ENCODE measurements at places on chromosomes 5 and 9.

- DNase-seq, result no peak
These were observed 12.6 kb downstream of the JAK2 start for GRCh38 chr9:4997631-4998030.

DNA sequence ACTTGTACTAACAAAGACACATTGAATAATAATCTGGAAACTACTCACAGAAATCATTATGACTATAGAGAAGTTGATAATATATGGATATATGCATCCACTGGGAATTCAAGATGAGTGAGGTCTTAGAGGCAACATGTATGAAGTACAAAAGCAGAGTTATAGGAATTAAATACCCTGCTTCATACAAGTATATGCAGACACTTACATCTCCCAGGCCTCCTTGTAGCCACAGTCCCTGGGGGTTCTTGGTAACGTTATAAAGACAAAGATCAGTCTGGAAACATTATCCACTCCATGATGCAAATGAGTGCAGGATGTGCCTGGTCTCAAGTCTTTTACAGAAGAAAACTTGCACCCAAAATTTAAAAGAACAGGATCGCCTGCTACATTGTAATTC, 92.4 kb upstream of the ANXA1 start:
- no peak for DNase-seq

GRCh38 chr9:20476912-20477521, 145.3 kb downstream of the MLLT3 start:
- peak; percentile 30 for DNase-seq

GRCh38 chr5:57420801-57421200, 61.8 kb downstream of the ACTBL2 start:
- DNase-seq, result no peak

- DNase-seq, result no peak
These were observed 42.3 kb downstream of the LHFPL2 start for GRCh38 chr5:78606241-78606640.

- peak; percentile 12 for DNase-seq
These were observed 2.4 kb downstream of the ATG12 start for GRCh38 chr5:115838885-115839518.

- no peak for DNase-seq
These were observed 38.1 kb downstream of the PBX3 start for GRCh38 chr9:125785248-125785751.

DNA sequence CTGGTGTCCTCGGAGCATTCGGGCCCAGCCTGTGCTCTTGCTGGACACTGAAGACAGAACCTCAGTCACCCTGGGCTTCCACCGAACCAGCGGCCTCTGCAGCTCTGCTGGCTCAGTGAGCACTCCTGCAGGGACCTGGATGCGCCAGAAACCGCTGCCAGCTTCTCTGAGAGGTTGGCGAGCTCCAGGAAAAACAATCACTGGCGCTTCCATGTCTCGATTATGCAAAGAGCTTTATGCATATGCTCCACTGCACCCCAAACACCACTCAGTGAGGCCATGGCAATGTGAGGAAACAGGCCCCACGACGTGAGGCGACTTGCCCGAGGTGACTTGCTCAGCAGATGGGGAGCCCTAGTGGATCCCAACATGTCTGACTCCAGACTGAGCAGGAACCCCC, 11.0 kb downstream of the PRDM12 start:
- DNase-seq, result peak; percentile 44

- no peak for DNase-seq
These were observed 112.6 kb upstream of the CCDC112 start for GRCh38 chr5:115409094-115409493.

GRCh38 chr5:127519527-127519926, 2.1 kb downstream of the PRRC1 start:
- no peak for DNase-seq

DNA sequence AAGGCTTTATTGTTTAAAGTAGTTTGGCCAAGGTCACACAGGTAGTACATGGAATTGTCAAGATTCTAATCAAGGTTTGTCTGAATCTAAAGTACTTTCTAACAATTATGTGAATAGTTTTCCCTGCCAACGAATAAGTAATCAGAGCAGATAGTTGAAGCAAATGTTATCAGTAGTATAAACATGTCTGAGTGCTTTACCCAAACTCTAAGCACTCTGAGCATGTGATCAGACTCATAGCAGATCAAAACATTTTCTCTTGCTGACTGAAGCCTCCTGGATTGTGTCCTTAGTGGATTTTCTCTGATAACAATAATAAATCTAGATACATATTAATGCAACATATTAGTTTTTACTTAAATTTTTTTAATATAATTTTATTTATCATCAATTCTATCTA, 995.0 kb downstream of the EFNA5 start:
- DNase-seq, result no peak

DNA sequence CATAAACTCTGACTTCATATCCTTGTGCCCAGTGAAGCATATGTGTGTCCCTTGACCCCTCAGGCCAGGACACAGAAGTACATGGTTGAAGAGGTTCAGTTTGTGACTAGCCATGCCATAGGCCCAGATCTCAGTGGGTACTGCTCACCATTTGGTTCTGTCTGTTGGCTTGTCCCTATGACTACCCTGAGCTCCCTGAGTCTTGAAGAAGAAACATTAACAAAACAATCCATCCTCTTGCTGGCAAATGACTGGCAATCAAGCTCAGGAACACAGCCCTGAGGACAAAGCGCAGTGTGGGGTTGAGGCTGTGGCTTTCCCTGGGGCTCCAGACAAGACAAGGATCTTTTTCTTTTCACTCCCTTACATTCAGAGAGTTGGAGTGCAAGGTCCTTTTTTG, 46.3 kb downstream of the TNFAIP8 start:
- DNase-seq, result no peak

GRCh38 chr9:105273731-105274130, 29.3 kb downstream of the SLC44A1 start:
- no peak for DNase-seq

GRCh38 chr9:129070696-129071525, 10.0 kb upstream of the DOLPP1 start:
- DNase-seq, result no peak

DNA sequence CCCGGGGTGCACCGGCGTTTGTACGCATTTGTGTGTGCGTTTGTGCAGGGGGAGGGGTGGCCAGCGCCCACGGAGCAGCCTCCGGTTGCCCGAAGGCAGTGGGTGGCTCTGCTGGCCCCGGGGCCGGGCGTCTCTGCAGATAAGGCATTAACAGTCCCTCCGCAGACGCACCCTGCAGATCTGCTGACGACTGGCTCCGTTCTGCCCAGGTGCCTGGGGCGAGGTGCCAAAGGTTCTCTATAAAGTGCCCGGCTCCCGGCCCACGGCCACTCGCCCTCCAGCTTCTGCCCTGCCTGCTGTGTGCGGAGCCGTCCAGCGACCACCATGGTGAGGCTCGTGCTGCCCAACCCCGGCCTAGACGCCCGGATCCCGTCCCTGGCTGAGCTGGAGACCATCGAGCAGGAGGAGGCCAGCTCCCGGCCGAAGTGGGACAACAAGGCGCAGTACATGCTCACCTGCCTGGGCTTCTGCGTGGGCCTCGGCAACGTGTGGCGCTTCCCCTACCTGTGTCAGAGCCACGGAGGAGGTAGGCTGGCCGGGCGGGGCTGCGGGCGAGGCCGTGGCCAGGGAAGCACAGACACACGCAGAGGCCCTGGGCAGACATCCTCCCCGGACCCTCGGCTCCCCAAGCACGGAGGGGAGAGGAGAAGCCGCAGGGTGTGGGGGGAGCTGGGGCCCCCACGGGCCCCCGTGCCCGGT, at the start of gene SLC6A19:
Gene SLC6A19 (plus strand): TSS at position 269 of the 699 bp plus-strand sequence. CDS start 56 bp downstream, at position 325.
- no peak for DNase-seq

GRCh38 chr9:72826996-72827949, 125.6 kb downstream of the ALDH1A1 start:
- no peak for DNase-seq

DNA sequence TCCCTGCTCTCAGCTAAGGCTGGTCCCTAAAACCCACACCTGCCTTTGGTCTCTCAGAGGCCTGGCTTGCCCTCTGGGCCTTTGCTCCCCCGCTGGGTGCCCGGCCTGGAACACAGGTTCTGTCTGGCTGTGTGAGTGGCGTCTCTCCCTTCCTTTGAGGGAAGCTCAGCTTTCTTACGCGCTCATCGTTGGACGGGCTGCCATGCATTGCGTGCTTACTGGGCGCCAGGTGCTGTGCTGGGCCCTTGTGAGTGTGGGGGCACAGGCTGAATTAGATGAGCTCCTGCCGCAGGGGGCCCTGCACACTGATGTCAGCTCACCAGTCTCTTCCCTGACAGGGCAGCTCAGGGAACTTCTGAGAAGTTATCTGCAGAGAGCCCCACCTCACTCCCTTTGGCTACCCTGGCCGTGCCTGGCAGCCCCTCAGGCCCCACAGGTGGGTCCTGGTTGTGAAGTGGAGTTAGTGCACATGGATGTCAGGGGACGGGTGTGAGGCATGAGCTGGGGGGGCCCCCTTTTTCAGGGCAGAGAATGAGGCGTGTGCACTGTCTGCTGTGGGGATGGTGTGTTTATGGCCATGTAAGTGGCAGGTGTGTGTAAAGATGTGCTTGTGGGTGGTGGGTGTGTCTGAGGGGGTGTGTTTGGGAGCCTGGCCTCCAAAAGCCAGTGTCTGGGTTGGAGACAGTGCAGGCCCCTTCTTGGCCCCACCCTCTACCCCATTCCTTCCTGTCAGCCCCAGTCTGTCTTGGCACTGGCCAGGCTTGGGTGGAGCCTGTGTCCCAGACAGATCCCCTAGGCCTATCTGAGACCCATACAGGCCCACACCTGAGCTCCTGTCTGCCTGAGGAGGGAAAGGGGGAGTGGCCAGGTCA, 7.5 kb upstream of the RMND5B start:
- DNase-seq, result no peak

- DNase-seq, result no peak
These were observed 12.8 kb upstream of the MAPK9 start for GRCh38 chr5:180304431-180305375.

DNA sequence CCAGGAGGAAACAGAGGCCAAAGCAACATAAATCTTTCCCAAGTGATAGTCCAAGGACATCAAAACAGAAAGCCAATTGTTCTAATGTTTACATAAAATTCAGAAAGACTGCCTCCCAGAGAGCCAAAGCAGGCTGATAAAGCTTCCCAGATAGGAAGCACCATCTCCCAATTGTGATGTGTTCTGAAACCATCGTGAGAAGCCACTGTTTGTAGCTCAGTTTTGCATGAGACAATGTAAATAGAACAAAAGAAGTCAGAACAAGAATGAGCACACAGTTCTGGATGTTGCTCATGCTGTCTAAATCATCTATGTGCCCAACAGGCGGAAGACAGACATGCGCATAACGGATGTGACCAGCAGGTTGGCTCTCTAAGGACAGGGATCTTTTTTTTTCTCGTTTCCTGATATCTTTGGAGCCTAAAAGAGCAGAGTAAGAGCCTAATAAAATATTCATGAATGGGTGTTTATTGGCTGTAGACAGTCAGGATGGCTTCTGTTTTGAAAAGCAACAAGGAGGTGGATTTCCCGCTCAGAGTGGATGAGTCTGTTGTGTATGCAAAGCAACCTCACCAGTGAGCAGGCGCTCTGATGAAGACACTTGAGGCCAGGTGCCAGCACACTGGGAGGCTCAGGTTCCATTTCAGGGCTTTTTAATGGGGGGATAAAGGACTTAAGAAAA, 113.6 kb downstream of the GNA14 start:
- DNase-seq, result no peak

DNA sequence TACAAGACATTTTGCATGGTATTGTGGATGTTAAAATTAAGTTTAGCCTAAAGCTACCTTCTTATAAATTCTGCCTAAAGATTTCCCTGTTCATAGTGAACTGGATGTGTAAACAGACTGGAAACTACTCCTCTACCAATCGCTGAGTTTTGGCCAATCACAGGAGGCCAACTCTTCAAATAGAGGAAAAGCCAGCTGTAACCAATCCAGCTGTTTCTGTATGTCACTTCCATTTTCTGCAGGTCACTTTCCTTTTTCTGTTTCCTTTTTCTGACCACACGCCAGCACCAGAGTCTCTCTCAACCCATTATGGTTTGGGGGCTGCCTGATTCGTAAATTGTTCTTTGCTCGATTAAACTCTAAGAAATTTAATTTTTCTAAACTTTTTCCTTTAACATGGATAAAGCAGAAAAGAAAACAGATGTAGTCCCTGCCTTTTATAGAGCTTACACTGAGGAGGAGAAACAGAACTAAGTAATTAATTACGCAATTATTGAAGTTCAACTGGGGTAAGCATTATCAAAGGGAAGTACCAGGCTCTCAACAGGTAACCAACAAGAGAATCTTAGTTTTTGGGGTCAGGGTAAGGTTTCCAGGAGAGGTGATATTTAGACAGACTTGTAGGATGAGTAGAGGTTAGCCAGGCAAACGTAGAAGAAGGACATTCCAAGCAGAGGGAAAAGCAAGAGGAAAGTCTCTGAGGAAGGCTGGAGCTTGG, 27.7 kb downstream of the RANBP3L start:
- no peak for DNase-seq

DNA sequence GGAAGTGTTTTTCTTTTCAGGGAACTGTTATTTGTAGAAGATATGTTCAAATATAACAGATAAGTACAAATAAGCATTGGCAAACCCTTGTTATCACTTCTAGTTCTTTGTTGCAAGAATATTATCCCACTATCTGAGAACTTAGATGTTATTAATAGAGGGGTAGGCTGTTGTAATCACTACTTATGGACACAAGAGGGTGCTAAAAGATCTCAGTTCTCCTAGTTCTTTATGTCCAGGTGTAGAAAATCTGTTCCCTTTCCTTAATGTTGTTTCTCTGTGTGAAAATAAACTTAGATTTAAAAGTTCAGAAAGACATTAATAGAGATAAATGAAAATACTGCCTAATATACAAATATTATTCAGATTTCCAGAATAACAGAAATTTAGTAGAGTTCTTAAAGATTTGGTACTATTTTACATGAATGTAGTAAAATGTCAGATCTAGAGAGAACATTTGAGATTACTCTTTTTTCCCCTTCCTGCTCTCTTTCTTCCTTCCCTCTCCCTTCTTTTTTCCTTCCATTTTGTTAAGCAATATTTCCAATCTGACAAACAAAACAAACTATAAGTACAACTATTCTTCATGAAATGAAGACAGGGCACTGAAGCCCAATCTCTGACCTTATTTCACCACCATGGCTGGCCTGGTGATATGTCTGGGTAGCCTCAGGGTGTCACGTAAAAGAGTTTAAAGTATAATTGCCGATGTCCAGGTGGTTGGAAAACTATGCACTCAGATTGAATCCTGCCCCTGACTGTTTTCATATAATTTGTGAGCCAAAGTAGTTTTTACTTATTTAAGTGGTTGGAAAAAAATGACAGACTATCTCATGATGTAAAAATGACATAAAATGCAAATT, 43.6 kb upstream of the C5orf46 start:
- DNase-seq, result no peak

- no peak for DNase-seq
These were observed 105.2 kb downstream of the CDK5RAP2 start for GRCh38 chr9:120474591-120475243.

- DNase-seq, result no peak
These were observed 432.6 kb upstream of the SLC30A5 start for GRCh38 chr5:68661237-68661636.

- DNase-seq, result no peak
These were observed 14.5 kb downstream of the HACD4 start for GRCh38 chr9:21016701-21017491.

GRCh38 chr9:137971477-137972138, 94.0 kb downstream of the CACNA1B start:
- DNase-seq, result no peak

- no peak for DNase-seq
These were observed 171.2 kb downstream of the BRINP1 start for GRCh38 chr9:119197893-119198607.

Data from NCI-H446 (cell line).